ENCODE measurements at places on chromosomes 6 and 20.
A peak's percentile ranks its signal among the peaks of the same experiment; 100 is the strongest.

DNA sequence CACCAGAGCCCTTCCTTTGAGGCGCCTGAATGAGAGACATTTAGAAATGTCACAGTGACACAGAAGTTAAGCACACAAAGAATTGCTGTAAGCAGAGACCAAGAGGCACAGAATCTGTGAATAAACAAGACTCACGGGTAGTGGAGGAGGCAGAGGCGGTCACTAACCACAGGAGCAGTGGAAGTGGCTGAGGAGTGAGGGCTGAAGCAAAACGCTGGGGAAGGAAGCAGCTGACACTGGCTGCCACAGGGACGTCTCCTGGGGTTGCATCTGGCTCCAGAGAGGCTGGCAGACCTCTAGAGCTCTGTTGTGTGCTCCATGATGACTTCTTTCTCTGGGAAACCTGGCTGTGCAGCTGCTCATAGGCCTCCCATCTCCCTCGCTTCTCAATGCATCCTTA lies 65.0 kb upstream of the SLC2A12 start:
- DNase-seq: peak; percentile 68

DNA sequence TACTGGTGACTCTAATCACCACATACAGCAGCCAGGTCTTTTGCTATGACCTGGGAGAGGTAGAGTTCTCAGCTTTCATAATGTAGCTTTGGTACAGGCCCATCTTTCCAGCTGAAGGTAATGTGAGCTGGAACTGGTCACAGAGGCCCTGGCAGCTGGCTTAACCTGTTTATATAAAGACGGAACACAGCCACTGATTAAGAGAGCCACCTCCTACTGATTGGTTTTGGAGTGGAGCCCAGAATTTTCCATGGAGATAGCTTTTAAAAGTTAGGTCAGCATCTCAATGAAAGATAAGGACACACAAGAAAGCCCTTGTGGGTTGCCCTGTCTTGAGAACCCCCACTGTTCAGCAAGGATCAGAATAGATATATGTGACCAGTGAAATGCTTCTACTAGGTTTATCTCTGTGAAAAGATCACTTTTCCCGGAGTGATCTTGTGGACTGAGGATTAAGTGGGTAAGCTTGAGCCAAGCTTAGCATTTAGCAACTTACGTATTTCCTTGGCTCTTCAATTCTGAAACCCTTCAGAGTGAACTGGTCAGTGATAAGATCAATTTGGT lies 213.7 kb upstream of the CITED2 start:
- DNase-seq: peak; percentile 85

GRCh38 chr6:62367601-62368000 lies 81.6 kb upstream of the KHDRBS2 start:
- peak; percentile 88 for DNase-seq

GRCh38 chr20:60055740-60056139 lies 97.5 kb downstream of the CDH26 start:
- DNase-seq: peak; percentile 93

DNA sequence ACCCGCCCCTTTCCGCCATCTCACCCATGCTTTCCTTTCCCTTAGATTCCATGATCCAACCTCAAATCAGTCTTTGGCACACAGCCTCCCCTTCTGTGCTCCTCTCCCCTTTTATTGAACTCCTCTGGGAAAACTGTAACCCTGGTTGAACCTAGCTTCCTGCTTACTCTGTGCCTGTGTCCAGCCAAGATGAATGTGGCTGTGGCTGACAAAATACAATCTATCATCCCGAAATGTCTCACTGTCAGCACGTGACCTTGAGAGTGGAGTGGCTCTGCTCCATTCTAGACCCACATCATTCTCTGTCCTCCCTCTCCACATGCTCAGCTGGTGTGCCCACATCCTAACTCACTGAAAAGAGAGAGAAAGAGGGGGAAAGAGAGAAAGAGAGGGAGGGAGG lies 11.0 kb downstream of the NCR2 start:
- no peak for DNase-seq

Measured in hematopoietic multipotent progenitor cell treated with erythropoietin and hydrocortisone succinate and interleukin-3 and kit ligand, for 4 days (in vitro differentiated cells).